ENCODE measurements at places on chromosomes 1 and 21. TPM values are rescaled to one million over a fixed set of nuclear protein-coding genes. Genes with fewer than 3 reads are reported as not detected.
A peak's percentile ranks its signal among the peaks of the same experiment; 100 is the strongest.

GRCh38 chr1:204678721-204679475 lies 6.6 kb downstream of the LRRN2 start:
- no peaks in the 10 kb centered on the region for H3K36me3 ChIP-seq
- H3K27me3 ChIP-seq, result peaks cover 11% of the 10 kb centered on the region
- peaks cover 24% of the 10 kb centered on the region for H3K4me1 ChIP-seq
- H3K4me3 ChIP-seq, result no peak overlapping the region
- H3K27ac ChIP-seq, result no peak overlapping the region

GRCh38 chr1:104132382-104132973 lies 382.8 kb downstream of the AMY1C start:
- no peaks in the 10 kb centered on the region for H3K27me3 ChIP-seq
- DNase-seq, result no peak
- peaks cover 10% of the 10 kb centered on the region for H3K36me3 ChIP-seq
- peaks cover 48% of the 10 kb centered on the region for H3K4me1 ChIP-seq
- H3K4me3 ChIP-seq, result no peak overlapping the region

DNA sequence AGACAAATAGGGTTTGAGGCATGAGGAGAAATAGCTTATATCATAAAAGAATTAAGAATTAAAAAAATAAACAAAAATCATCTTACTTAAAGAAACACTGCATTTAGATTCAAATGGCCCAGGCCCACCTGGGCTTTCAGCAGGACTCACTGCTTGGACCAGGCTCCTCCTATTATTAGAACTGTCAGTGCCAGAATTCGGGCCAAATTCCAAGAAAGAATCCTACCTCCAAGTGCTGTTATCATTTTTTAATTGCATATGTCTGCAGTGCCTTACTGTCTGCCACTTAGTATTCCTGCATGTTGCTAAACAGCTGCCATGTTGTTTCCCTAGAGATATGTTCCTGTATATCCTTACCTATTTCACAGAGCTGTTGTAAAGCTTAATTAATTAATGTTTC lies 112.0 kb downstream of the BARHL2 start:
- H3K4me1 ChIP-seq, result 0 out of 2 replicates have a peak, but pooled peaks cover 4% of the 10 kb centered on the region
- no peak overlapping the region for H3K4me3 ChIP-seq
- H3K27me3 ChIP-seq, result no peaks in the 10 kb centered on the region
- DNase-seq, result no peak

- no peaks in the 10 kb centered on the region for H3K27me3 ChIP-seq
- peaks cover 12% of the 10 kb centered on the region for H3K36me3 ChIP-seq
- H3K4me3 ChIP-seq, result no peak overlapping the region
- H3K4me1 ChIP-seq, result no peaks in the 10 kb centered on the region
- H3K27ac ChIP-seq, result peak overlapping the region; percentile 2
Measured at GRCh38 chr21:44310628-44311507, 11.0 kb downstream of the PFKL start.

DNA sequence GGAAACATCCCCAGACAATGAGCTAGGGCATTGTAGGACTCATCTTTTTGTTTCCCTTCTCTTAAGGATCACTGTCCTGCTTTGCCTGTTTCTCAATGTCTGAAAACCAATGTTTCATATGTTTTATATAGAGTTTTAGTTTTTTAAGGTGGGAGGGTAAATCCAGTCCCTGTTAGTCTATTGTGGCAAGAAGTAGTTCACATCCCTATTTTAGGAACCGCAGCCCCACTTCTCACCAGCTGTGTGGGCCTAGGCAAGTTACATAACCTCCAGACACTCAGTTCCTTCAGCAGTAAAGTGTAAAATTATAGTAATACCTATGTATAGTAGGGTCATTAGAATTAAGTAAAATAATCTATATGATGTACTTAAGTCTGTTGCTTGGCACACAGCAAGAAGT lies 105.8 kb upstream of the WLS start:
- 0 out of 2 replicates have a peak, but pooled peaks cover 2% of the 10 kb centered on the region for H3K4me1 ChIP-seq
- H3K27ac ChIP-seq, result no peak overlapping the region
- H3K27me3 ChIP-seq, result no peaks in the 10 kb centered on the region
- no peak for DNase-seq
- H3K36me3 ChIP-seq, result no peaks in the 10 kb centered on the region

DNA sequence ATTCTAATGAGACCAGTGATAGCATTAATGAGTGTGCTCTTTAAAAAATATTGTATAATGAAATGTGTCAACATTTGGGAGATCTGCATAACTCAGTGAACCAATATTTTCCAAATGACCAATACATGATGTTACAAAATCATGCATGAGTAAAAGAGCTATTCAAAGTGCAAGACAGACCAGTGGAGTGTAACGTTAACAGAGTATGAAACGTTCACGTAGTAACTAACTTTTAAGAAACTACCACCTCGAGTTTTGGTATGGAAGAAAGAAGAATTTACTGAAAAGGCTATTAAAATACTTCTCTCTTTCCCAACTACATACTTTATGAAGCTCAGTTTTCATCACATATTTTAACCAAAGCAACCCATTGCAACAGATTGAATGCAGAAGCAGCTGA lies 9.6 kb upstream of the SLC6A9 start:
- no peak overlapping the region for H3K27ac ChIP-seq
- no peaks in the 10 kb centered on the region for H3K36me3 ChIP-seq
- H3K4me1 ChIP-seq, result peaks cover 6% of the 10 kb centered on the region
- H3K27me3 ChIP-seq, result peaks cover 17% of the 10 kb centered on the region
- no peak for DNase-seq
- H3K4me3 ChIP-seq, result no peak overlapping the region

- no peak within 1 kb of the TSS for H3K27ac ChIP-seq
- H3K27me3 ChIP-seq, result peaks cover 29% of the 10 kb centered on the region
- H3K4me1 ChIP-seq, result peaks cover 38% of the 10 kb centered on the region
- H3K4me3 ChIP-seq, result peak within 1 kb of the TSS; percentile 83
- peaks cover 6% of the 10 kb centered on the region for H3K36me3 ChIP-seq
Measured at GRCh38 chr1:116667575-116668105, at the start of gene IGSF3. IGSF3 (minus strand) TSS chr1:116667733; CDS start chr1:116666326, 1,407 bp downstream.

GRCh38 chr21:25953659-25954058 lies 216.9 kb downstream of the APP start:
- H3K27ac ChIP-seq, result no peak overlapping the region
- peaks cover 66% of the 10 kb centered on the region for H3K36me3 ChIP-seq
- H3K4me3 ChIP-seq, result no peak overlapping the region
- H3K27me3 ChIP-seq, result no peaks in the 10 kb centered on the region
- DNase-seq, result no peak

- no peak for DNase-seq
- no peaks in the 10 kb centered on the region for H3K27me3 ChIP-seq
- no peak overlapping the region for H3K27ac ChIP-seq
- peaks cover 14% of the 10 kb centered on the region for H3K4me1 ChIP-seq
- H3K4me3 ChIP-seq, result no peak overlapping the region
Measured at GRCh38 chr1:87834941-87835340, 506.3 kb downstream of the LMO4 start.

- H3K4me1 ChIP-seq, result peaks cover 37% of the 10 kb centered on the region
- H3K27me3 ChIP-seq, result no peaks in the 10 kb centered on the region
- DNase-seq, result no peak
- no peak overlapping the region for H3K4me3 ChIP-seq
Measured at GRCh38 chr1:77031106-77031662, 163.9 kb downstream of the ST6GALNAC5 start.

DNA sequence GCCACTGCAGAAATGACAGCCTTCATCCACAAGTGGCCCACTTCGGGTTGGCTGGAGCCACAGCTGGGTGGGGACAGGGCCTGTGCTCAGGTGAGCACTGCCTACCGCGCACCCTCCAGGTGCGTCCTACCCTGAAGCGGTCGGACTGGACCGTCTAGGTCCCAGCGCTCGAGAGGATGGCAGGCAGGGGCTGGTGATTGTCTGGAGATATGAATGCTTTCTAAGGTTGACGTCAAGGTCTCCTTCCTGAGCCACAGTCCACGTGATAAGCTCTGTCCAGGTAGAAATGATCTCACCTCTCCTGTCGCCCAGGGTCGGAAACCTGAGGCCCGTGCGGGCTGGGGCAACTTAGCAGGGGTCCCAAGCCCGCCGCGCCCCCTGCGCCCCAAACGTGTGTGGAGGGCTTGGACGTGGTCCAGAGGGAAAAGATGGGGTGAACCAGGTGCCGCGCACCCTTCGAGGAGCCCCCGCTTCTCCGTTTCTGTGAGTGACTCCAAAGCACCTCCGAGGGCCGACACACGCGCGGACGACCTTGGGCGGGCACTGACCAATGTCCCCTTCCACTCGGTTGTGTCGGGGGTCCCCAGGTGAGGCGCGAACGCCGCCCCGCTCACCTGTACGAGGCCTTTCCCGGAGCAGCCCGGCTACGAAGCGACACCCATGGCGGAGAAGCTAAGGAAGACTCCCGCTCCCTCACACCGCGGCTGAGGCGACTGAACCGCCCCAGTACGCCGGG lies 853 bp upstream of the DOP1B start:
- peaks cover 15% of the 10 kb centered on the region for H3K4me1 ChIP-seq
- H3K27me3 ChIP-seq, result peaks cover 38% of the 10 kb centered on the region
- peak; percentile 25 for DNase-seq
- no peaks in the 10 kb centered on the region for H3K36me3 ChIP-seq
- peak overlapping the region; percentile 73 for H3K4me3 ChIP-seq

- no peaks in the 10 kb centered on the region for H3K27me3 ChIP-seq
- H3K27ac ChIP-seq, result no peak overlapping the region
- H3K4me1 ChIP-seq, result peaks cover 5% of the 10 kb centered on the region
- no peak overlapping the region for H3K4me3 ChIP-seq
Measured at GRCh38 chr1:240385985-240386978, 225.7 kb downstream of the GREM2 start.

GRCh38 chr1:46569884-46570725 lies 18.7 kb upstream of the KNCN start:
- no peak for DNase-seq
- peaks cover 12% of the 10 kb centered on the region for H3K4me1 ChIP-seq
- no peak overlapping the region for H3K27ac ChIP-seq

DNA sequence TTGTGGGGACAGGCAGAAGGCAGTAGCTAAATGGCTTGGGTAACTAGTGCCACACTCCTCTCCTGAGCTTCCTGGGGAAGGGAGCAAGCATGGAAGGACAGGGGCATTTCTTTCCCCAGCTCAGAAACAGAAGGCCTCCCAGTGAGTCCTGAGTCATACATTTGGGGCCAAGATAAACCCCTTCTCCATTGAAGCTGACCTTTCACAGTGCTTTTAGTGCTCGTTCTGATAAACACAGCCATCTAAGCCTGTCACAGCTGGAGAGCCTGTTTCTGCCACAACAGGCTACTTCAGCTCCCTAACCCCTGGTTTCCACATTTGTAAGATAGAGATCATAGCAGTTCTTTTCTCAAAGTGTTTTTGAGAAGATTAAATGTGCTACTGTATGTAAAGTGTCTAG lies 374.0 kb downstream of the LMX1A start:
- H3K27me3 ChIP-seq, result peaks cover 33% of the 10 kb centered on the region
- H3K4me1 ChIP-seq, result no peaks in the 10 kb centered on the region
- no peak for DNase-seq

- no peak overlapping the region for H3K27ac ChIP-seq
- no peaks in the 10 kb centered on the region for H3K36me3 ChIP-seq
- no peaks in the 10 kb centered on the region for H3K27me3 ChIP-seq
- no peaks in the 10 kb centered on the region for H3K4me1 ChIP-seq
- DNase-seq, result no peak
Measured at GRCh38 chr21:45867671-45868081, 113.9 kb upstream of the COL6A1 start.

BCL10 gene
- 24.2 TPM for total RNA-seq

BATF3 gene
- 6.1 TPM for total RNA-seq

CHIA gene
- not detected for total RNA-seq

TRPM2 gene
- total RNA-seq, result 0.92 TPM

OR2T11 gene
- not detected for total RNA-seq

SH2D5 gene
- total RNA-seq, result 13.8 TPM

CDCA8 gene
- total RNA-seq, result 47.7 TPM

IGSF21 gene
- total RNA-seq, result 28.0 TPM

CBR3 gene
- 5.2 TPM for total RNA-seq
